ENCODE measurements at places on chromosomes 3 and 15.

DNA sequence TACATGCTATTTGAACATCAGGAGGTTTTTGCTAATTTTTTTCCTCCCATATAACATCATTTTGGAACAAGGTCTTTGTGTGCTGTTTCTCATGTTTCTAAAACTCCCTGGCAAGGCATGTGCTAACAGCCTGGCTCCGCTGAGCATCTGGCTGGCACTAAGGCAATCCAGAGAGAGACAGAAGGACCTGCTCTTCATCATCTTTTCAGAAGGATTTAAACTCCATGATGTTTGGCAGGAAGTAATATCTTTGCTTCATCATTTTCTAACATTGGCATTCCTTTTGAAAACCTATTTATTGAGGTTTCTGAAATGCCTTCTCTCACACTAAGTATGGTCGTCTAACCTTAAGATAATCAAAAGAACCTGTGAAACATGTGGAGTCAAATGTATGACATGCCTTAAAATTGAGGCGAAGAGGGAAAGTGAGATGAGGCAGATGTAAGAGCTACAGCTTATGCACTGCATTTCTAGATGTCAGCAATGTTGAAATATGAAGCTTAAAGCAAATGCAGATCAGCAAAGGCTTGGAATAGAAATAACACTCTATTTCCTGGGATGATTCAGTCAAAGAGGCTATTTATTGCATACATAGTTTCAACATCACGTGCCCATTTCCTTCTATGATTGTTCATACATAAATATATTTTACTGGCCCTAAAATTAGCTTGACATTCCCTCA, 592.0 kb downstream of the ZNF385D start:
- DNase-seq: no peak

GRCh38 chr15:71674354-71674753, 136.0 kb upstream of the NR2E3 start:
- no peak for DNase-seq

DNA sequence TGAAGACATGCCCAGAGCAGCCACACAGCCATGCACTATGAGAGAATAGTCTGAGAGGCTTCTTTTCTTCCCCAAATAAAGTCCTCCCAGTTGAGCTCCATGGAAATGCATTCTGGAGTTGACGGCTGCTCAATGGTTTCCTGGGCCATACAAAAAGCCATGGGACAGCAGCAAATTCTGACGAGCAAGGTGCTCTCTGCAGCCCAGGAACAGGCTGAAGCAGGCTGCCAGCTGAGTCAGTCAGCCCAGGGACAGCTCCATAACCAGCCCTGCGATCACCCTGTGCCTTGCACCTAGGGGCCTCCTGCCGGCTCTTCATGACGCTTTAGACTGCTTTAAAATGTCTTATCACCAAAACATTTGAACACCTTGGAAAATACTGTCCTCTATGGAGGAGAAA, 256.3 kb upstream of the CHRNA7 start:
- no peak for DNase-seq

- DNase-seq: peak; percentile 80
Measured at GRCh38 chr15:69660658-69661405, 208.2 kb downstream of the RPLP1 start.

GRCh38 chr3:193884652-193885051, 251.3 kb upstream of the HES1 start:
- DNase-seq: no peak

- no peak for DNase-seq
Measured at GRCh38 chr3:102105193-102105592, 255.9 kb downstream of the NFKBIZ start.
